ENCODE measurements at places on chromosomes 4 and X. TPM values are rescaled to one million over a fixed set of nuclear protein-coding genes. Genes with fewer than 3 reads are reported as not detected.

CT45A5 gene
- total RNA-seq = 0.09 TPM

SPANXN4 gene
- total RNA-seq = not detected

IL3RA gene
- total RNA-seq = 7.8 TPM

WDR17 gene
- total RNA-seq = 0.22 TPM

COQ2 gene
- total RNA-seq = 9.5 TPM

SSX4 gene
- total RNA-seq = not detected

- peak; percentile 63 for DNase-seq
These were observed 81.0 kb downstream of the ADGRA3 start for GRCh38 chr4:22434895-22435294.

GRCh38 chr4:38455092-38455862 is 208.7 kb upstream of the KLF3 start:
- no peak for DNase-seq

- no peak for DNase-seq
These were observed 328.6 kb downstream of the PCDH19 start for GRCh38 chrX:100081503-100081902.

- DNase-seq = no peak
These were observed 258.3 kb upstream of the GABRA2 start for GRCh38 chr4:46648088-46648744.

- peak; percentile 1 for DNase-seq
These were observed 87.9 kb upstream of the WDR1 start for GRCh38 chr4:10204401-10205058.

DNA sequence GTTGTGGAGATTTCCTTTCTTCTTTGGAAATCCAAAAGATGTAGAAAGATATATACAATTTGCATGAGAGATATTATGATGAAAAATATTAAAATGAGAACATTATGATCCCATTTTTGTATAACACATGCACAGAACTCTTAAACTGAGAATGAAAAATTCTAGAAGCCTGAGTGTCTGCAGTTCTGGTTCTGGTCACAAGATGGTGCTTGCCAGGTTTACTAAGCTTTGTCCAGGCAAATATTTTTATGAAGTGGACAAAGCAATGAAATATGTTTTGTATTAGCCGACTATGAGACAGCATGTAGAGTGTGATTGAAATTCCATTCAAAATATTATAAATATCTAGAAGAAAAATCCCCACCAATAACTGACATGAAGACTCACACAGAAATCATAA is 2.2 kb downstream of the PWWP3B start:
- DNase-seq = peak; percentile 39

DNA sequence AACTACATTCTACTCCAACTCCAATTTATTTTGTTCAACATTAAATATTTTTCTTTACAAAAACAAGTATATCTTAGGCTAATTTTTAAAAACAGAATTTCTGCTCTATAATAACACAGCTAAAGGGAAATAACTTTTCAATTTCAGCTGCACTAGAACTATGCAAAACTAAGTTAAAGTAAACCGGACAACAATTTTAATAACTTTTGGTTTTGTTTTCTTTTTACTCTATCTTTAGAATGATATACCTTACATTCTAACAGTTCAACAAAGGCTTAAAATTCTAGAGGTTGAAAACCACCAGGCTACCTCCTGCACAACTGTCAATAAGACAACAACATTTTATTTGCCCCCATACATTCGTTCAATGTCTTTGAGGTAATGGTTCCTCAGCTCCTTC is 18.7 kb upstream of the KCNE5 start:
- DNase-seq = no peak

DNA sequence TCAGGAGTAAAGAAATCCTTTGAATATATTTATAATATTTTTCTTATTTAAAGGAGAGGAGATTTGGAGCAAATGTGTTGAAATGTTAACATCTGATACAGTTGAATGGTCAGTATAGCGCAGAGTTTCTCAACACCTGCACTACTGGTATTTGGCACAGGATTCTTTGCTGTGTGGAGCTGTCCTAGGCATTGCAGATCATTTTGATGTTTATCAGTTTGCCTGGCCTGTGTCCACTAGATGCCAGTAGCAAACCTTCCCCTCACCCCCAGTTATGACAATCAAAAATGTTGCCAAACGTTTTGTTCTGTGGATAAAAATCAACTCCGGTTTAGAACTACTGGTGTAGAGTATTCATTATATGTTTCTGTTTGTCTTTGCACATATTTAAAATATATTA is 765.3 kb upstream of the SLIT2 start:
- DNase-seq = peak; percentile 3

DNA sequence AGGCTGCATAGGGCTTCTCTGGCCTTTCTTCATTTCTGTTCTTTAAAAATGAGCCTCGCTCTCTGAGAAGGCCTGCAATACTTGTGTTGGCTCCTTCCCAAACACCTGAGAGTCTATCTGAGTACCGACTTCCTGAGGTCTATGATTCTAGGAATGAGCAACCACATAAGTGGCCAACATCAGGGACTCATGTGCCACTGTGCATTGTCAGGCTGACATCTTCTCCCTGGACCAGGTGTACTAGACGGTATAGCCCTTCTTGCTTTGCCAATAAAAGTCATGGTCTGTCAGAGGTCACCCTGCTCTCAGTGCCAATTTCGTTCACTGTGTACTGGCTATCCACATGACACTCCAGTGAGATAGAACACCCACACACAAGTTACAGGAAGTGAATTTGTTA is 67.4 kb upstream of the EPHA5 start:
- no peak for DNase-seq

DNA sequence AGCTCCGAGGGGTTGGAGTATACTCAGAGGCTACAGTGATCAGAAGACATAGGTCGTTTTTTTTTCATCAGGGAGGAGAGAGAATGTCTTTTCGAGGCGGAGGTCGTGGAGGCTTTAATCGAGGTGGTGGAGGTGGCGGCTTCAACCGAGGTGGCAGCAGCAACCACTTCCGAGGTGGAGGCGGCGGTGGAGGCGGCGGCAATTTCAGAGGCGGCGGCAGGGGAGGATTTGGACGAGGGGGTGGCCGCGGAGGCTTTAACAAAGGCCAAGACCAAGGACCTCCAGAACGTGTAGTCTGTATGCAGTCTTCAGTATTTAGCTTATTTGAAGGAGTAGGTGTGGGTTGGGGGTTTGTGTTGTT is 500 bp downstream of the GAR1 start:
- no peak for DNase-seq

GRCh38 chrX:39877905-39878304 is 219.9 kb downstream of the BCOR start:
- DNase-seq = peak; percentile 73

DNA sequence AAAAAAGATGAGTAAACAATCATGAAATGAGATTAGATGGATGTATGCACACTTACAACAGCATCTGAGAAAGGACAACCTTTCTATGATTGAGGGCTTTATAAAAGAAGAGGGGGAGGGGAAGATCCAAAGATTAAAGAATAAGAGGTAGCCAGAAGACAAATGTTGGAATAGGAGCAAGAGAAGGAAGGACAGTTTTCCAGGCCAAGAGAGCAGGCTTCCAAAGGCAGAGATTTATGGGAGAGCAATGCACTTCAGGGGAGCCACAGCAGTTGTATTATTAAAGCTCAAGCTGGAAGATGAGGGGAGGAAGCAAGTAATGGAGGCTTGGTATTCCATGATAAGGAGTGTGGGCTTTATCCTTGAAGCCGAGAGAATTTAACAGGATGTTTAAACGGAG is 110.3 kb upstream of the PTPN13 start:
- no peak for DNase-seq

- no peak for DNase-seq
These were observed 4.1 kb downstream of the SH3RF1 start for GRCh38 chr4:169266661-169267060.

DNA sequence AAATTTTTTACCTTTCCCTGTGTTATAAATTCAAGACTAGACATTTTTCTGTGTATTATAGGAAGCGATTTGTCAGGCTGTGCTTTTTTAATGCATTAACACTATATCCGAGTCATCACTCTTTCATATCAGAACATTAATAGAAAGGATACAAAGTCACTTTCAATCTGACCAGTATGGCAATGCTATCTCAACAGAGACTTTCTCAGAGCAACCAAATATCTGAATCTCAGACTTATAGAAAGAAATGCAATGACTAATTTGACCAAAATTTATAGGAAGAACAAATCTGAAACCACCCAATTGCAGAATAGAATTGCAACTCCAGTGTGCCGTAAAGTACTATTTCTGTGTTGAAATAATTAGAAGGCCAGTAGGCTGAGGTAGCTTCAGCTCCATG is 473 bp upstream of the TKTL2 start:
- no peak for DNase-seq

DNA sequence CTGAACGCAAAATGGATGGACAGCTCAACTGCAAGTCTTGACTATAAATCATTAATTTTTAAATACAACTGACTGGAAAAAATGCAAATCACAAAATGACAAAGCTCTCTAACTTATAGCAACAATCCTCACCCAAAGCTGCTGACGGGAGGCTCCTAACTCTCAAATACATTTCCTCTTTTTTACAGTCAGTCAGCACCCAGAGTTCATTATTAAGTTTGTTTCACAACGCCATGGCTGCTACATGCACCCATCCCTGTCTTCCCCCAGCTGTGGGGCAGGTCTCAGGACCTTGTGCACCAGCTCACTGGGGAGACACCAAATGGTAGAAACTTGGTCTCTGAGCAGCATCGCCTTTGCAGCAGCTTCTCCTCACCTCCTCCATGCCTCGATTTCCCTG is 97.6 kb downstream of the SLC34A2 start:
- no peak for DNase-seq

DNA sequence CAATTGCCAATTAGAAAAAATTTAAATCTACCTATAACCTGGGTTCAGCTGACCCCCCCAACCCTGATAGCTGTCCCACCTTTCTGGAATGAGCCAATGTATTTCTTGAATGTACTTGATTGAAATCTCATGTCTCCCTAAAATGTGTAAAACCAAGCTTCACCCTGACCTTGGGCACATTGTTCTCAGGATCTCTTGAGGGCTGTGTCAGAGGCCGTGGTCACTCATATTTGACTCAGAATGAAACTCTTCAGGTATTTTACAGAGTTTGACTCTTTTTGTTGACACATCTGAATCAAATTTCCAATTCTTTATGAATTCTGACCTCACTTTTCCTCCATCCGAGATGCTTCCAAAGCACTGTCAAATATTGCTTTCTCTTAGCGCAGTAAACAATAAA is 115.3 kb upstream of the BEND4 start:
- no peak for DNase-seq

- no peak for DNase-seq
These were observed 78.1 kb upstream of the PAGE3 start for GRCh38 chrX:55342533-55343501.

GRCh38 chrX:16826207-16826606 is 39.9 kb downstream of the TXLNG start:
- peak; percentile 46 for DNase-seq
